ENCODE measurements at places on chromosomes 2 and 18.

GRCh38 chr2:150063931-150064548 is 423.4 kb downstream of the RND3 start:
- DNase-seq = no peak

DNA sequence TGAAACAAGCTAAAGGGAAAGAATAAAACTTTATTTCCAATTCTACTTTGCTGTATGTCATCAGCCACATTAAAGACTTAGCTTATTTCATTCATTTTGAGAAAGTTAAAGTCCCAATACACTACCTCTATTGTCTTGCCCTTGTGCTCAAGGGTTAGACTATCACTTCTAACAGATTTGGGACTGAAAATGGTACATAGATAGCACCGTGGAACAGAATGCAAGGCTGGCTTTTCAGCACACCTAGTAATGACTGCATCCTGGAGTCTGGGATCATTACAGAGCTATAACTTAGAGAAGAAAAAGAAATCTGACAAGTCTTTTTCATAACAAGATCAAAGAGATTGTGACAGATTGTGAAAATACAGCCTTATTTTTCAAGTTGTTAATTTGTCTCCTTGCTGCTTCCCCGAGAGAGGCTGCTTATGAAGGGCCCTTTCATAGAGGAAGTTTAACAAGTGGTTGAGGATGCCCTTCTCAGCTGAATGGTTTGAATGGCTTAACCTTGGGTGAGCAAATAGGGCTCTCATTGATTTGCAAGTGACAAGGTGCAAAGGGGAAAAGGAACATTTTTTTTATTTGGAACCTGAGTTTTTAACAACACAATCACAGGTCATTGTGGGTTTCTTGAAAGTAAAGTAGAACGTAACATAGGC is 371.8 kb downstream of the EPHA4 start:
- DNase-seq = no peak

DNA sequence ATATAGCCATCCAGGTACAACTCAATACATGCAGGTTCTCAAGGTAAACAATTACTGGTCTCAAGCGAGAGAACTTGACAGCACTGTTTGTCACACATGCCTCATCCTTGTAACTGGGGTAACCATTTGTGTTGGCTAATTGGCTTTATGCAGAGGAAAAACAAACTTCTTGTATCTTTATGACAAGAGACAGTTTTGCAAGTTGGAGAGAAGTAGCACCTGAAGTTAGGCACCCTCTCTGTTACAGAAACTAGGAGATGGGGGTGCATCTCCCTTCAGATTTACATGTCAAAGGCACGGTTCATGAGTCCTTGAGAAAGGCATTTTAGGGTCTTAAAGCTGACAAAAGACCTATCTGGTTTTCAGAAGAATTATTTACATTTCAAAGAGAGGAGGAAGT is 241.7 kb downstream of the CD226 start:
- DNase-seq = no peak

- DNase-seq = no peak
These were observed 143.0 kb upstream of the SLC1A4 start for GRCh38 chr2:64846177-64846576.

GRCh38 chr2:74333175-74333574 is 10.0 kb downstream of the SLC4A5 start:
- DNase-seq = no peak

Measured in stimulated activated CD4-positive, alpha-beta T cell treated with anti-CD3 and anti-CD28 coated beads, Interleukin-2, amount 100 ng/mL, for 4 hours (primary cell).